ENCODE measurements at places on chromosomes 1 and 21. TPM values are rescaled to one million over a fixed set of nuclear protein-coding genes. Genes with fewer than 3 reads are reported as not detected.

KRTAP19-3 gene
- polyA plus RNA-seq, result not detected

DNA sequence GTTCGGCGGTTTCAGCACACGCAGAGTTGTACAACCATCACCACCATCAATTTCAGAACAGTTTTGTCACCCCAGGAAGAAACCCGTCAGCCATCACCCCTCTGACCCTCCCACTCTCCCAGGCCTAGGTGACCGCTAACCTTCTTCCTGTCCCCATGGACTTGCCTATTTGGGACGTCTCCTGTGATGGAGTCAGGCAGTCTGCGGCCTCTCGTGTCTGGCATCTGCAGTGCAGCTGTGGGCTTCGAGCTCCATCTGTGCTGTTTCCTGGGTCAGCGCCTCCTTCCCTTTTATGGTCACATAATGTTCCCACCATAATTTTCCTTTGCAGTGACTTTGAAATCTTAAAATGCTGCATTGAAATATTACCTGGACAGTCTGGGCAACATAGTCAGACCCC lies 24.4 kb downstream of the SLC45A1 start:
- no peak for DNase-seq
- no peak overlapping the region for H3K4me3 ChIP-seq
- no peaks in the 10 kb centered on the region for H3K27me3 ChIP-seq
- no peak overlapping the region for H3K27ac ChIP-seq
- H3K36me3 ChIP-seq, result no peaks in the 10 kb centered on the region

CBR3 gene
- 5.9 TPM for polyA plus RNA-seq

GSTM1 gene
- 61.2 TPM for polyA plus RNA-seq

DNA sequence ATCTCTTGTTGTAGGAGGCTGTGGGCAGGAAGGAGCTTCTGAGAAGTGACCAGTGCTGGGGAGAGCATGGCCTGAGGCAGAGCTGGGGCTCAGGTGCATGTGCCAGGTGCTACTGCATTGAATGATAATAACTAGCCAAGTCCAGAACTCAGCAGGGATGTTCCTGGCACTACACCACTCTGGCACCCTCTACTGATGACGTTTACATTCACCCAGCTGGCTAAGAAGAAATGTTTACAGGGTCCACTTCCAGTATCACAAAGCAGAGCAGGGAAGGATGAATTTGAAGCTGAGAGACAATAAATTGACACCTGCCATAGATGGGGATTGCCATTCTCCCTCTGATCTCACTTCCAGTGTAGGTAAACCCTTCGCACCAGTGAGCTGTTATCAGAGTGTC lies 411.8 kb downstream of the SETD4 start:
- no peaks in the 10 kb centered on the region for H3K27me3 ChIP-seq
- DNase-seq, result no peak
- no peak overlapping the region for H3K27ac ChIP-seq

WNT4 gene
- 0.45 TPM for polyA plus RNA-seq

- DNase-seq, result no peak
- no peaks in the 10 kb centered on the region for H3K4me1 ChIP-seq
- no peak overlapping the region for H3K27ac ChIP-seq
These were observed 25.9 kb downstream of the DYRK1A start for GRCh38 chr21:37392441-37392840.

- H3K36me3 ChIP-seq, result no peaks in the 10 kb centered on the region
- H3K4me1 ChIP-seq, result no peaks in the 10 kb centered on the region
- no peak overlapping the region for H3K4me3 ChIP-seq
- no peak overlapping the region for H3K27ac ChIP-seq
These were observed 14.9 kb upstream of the VASH2 start for GRCh38 chr1:212935387-212935981.

Data from kidney (tissue), 22 donors.